Lower leg skin (tissue), 4 donors: ENCODE measurements at places on chromosomes 4 and X.

- no peak for DNase-seq
Observed at GRCh38 chr4:79676705-79677104, 268.7 kb upstream of the GK2 start.

DNA sequence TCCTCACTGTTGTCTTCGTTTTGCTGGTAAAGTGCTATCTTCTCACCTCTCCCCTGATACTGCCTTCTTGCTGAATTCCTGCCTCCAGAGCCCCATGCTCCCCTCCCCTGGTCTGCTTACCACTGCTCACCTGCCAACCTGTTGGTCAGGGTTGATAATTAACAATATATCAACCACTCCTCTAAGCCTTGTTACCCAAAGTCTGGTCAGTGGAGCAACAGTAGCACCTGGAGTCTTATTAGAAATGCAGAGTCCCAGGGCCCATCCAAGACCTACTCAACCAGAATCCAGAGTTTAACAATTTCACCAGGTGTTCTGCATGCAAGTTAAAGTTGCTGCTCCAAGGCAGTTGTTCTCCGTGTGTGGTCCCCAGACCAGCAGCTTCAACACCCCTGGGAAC is 55.0 kb downstream of the EFNB1 start:
- DNase-seq: no peak

DNA sequence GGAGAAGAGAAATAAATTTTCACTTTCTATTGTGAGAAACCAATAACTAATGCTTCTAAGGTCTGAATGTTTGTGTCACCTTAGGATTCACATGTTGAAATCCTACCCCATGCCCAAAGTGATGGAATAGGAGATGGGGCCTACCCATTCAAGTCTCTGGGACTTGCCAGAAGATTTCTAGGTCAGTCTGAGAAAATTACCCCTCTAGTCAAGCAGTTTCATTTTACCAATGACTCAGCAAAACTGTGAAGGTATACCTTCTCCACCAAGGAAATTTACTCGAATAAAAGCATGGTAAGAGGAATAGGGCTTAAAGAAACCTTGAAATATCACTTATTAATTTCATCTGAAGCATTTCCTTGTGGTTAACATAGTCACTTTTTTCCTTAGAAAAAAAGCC is 23.5 kb upstream of the PAPSS1 start:
- no peak for DNase-seq

DNA sequence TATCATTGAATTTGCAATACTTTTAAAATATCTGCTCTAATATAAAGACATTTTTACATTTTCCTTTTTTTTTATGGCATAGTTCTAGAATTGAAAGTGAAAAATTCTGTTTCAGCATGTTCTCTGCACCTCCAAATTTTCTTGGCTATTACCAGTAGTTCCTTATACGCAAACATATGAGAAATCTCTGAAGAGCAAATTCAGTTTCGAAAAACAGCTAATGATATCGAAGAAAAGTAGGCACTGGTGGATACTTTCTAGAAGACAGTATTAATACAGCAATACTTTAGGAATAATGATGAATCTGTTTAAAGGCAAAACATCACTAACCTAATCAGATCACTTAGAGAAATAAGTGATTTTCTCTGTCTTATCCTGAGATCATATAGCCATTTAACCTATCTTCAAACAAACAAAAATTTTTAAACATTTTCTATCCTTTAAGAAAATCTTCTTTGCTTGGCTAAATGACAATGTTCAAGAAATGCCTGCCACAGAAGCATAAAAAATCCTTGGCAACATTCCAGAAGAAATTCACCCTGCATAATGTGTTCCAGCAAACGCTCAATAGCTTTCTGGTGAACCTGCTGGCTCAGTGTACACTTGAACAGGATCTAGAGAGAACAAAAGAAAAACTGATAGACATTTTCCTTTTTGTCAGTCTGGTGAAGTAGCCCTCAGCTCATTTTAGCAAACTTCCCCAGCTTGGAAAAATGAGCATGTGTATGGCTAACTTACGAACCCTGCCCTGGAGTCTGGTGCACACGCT is 51.2 kb upstream of the KLF3 start:
- peak; percentile 40 for DNase-seq

GRCh38 chr4:46837639-46838038 is 71.4 kb downstream of the COX7B2 start:
- no peak for DNase-seq

GRCh38 chrX:122739770-122740169 is 444.3 kb upstream of the GRIA3 start:
- no peak for DNase-seq

- no peak for DNase-seq
Observed at GRCh38 chr4:168919706-168920324, 90.2 kb downstream of the CBR4 start.
